ENCODE measurements at places on chromosomes 3 and 15.

- DNase-seq: no peak
These were observed 39.2 kb upstream of the GOLIM4 start for GRCh38 chr3:168134931-168135330.

- DNase-seq: no peak
These were observed 14.4 kb downstream of the RRP9 start for GRCh38 chr3:51927061-51927977.

GRCh38 chr3:113548501-113548900 lies 16.1 kb downstream of the SIDT1 start:
- DNase-seq: peak; percentile 13

GRCh38 chr3:25455441-25456132 lies 27.5 kb downstream of the RARB start:
- DNase-seq: no peak

DNA sequence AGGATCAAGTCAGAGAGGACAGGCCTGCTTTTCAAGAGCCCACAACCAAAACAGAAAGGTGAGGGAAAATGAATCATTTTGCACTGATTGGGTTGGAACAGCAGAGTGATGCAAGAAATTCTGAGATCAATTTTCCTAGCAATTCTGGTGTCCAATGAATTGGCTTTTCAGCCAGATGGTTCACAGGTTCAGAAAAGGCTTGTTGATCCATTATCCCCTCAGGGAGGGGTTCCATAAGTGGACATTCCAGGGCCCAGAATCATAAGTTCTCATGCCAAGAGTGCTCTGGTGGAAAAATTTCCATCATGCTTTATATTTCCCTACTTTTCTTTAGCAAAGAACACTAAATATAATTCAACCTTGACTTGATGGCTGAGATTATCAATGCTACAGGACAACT lies 16.2 kb downstream of the RBP2 start:
- DNase-seq: no peak

DNA sequence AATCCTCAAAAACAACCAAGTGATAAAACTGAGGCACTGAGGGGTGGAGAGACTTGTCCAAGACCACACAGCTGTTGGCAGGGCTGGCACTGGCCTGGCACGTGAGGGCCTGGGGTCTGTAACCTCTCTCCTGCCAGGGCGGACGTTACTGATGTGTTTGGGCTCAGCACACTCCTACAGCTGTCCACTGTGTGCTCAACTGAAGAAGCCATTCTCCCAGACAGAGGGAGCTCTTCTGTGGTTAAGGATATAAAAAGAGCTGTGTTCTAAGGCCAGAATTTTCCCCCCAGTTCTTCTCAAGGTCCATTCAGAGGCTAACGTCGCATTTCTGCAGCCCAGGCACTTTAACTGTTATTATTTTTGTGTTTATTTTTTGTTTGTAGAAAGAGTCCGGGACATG lies 429.0 kb upstream of the ATP11B start:
- DNase-seq: no peak

DNA sequence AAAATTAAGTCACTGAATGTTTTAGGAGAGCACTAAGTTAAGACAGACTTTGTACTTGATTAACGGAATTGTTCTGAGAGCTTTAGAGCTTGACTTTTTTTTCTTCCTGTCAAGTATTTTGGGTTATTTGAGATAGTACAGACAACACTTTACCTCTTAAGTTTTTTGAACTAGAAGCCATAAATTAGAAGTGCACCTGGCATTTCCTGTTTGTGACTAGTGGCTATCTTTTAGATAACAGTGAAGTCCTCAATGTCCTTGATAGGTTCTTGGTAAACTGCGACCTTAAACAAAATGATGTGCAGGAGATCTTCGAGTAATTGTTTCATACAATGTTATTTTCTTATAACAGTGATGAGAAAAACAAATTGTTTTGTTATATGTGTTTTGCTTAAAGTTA lies 213.9 kb downstream of the TP63 start:
- no peak for DNase-seq

GRCh38 chr3:55611121-55611520 lies 124.0 kb upstream of the WNT5A start:
- no peak for DNase-seq

DNA sequence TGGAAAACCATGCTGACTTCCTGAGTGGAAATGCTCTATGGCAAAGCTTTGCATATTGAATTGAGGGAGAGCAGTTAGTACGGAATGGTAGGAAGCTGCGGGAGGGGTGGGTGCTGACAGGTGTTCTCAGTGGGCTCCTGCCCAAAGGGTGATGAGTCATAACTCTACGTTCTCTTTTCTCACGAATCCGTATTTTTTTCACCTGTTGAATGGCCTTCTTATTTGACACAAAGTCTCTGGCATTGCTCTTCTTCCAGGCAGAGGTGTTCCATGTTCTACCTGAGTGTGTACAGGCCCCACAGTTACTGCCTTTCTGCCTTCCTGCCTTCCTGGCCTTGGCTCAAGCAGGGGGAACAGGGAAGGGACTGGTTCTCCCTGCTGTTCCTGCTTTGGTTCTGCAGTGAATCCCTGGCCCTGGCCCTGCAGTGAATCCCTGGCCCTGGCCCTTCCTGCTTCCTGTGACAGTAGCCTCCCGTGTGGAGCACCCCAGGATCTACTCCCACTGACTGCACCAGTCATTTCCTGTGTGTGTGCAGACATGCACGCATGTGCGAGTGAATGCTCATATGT lies 31.9 kb downstream of the TRAK1 start:
- no peak for DNase-seq

- no peak for DNase-seq
These were observed 23.7 kb downstream of the PHLDB2 start for GRCh38 chr3:111882799-111883198.

DNA sequence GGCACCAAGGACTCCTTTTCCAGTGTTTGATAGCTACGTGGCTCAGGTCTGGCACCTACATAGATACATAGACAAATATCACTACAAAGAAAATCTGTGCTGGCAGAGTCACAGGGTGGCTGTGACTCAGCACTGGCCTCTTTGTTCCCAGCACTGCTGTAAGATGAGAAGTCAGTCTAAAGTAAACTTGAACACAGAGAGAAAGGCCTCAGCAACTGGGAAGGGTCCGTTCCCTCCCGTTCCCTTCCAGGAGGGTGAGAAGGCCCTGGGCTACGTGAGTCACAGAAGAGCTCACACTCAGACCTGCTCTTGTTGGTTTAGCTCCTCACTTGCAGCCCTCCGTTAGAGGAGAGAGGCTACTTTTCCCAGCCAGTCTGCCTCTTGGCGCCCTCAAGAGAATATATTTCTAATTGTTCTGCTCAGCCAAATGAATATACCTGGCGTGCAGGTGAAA lies 23.1 kb downstream of the ANXA2 start:
- no peak for DNase-seq

GRCh38 chr3:77605865-77606264 lies 566.0 kb downstream of the ROBO2 start:
- no peak for DNase-seq

- DNase-seq: no peak
These were observed 839.0 kb downstream of the TUSC7 start for GRCh38 chr3:117548600-117548999.

GRCh38 chr3:176906046-176906905 lies 291.0 kb downstream of the TBL1XR1 start:
- no peak for DNase-seq

GRCh38 chr15:98599909-98600691 lies 48.2 kb upstream of the IGF1R start:
- peak; percentile 72 for DNase-seq

DNA sequence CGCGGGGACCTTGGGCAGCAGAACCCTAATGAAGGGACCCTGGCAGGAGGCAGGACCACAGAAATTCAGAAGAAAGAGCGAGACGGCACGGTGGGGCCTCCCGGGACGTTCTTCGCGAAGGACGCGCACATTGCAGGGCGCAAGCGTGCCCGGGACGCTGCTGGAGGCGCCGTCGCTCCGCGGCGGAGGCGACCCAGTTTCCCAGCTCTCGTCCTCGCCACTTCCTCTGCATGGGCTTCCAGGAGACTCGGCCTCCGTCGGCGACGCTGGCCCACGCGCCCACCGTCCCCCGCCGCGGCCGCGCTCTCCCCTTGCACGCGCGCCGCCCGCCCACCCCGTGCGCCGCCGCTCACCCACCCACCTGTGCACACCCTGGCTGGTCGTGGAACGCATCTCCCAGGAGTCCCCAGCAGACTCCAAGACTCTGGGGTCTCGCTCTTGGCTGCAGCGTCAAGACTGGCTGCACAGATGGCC lies 31.8 kb upstream of the SMAD3 start:
- DNase-seq: no peak

- DNase-seq: peak; percentile 21
These were observed 282.5 kb upstream of the CNTN3 start for GRCh38 chr3:74897006-74897405.

- peak; percentile 69 for DNase-seq
These were observed 55.2 kb downstream of the CMSS1 start for GRCh38 chr3:99872923-99873254.

GRCh38 chr15:51335538-51336410 lies 2.6 kb downstream of the CYP19A1 start:
- DNase-seq: peak; percentile 16

DNA sequence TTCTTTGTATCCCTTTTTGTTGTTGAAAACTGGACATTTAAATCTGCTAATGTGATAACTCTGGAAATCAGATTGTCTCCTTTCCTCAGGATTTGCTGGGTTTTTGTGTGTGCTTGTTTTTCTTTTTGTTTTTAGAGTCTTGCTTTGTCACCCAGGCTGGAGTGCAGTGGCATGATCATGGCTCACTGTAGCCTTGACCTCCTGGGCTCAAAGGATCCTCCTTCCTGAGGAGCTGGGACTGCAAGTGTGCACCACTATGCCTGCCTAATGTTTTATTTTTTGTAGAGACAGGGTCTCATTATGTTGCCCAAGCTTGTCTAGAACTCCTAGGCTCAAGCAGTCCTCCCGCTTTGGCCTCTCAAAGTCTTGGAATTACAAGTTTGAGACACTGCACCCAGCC lies 44.6 kb upstream of the IL20RB start:
- no peak for DNase-seq
